ENCODE measurements at places on chromosomes 2 and 18.

DNA sequence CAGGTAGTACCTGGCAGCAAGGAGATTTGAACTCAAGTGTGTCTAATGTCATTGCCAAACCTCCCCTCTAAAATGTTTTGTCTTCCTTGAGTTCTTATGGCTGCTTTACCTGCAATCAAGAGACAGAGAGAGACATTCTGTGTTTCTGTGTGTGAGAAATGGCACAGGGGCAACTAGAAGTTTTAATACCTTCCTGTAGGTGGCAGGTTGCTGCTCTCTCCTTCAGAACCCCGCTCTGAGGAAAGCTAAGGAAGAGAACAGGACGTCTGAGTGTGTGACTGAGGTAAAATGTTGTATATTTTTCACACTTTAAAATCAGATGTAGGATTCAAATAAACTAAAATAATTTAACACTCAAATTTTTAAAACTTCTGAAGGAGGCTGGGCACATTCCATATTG, 19.2 kb downstream of the DTNA start:
- peak; percentile 51 for DNase-seq

DNA sequence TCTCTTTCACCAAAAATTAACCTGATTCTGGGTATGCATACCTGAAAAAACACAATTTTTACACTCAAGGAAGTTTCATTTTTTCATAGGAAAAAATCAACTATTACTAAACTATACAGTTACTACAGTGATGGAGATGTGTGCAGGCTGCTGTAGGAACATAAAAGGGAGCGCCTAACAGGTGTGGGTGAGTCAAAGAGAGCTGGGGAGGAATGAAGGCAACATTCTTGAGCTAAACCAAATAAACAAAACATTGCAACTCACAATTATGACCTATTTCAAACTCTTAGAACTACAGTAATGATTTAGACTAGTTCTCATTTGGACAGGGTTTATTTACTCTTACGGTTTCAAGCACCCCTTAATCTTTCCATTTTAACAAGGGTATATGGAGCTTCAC, 13.4 kb upstream of the CLASP1 start:
- DNase-seq = no peak

DNA sequence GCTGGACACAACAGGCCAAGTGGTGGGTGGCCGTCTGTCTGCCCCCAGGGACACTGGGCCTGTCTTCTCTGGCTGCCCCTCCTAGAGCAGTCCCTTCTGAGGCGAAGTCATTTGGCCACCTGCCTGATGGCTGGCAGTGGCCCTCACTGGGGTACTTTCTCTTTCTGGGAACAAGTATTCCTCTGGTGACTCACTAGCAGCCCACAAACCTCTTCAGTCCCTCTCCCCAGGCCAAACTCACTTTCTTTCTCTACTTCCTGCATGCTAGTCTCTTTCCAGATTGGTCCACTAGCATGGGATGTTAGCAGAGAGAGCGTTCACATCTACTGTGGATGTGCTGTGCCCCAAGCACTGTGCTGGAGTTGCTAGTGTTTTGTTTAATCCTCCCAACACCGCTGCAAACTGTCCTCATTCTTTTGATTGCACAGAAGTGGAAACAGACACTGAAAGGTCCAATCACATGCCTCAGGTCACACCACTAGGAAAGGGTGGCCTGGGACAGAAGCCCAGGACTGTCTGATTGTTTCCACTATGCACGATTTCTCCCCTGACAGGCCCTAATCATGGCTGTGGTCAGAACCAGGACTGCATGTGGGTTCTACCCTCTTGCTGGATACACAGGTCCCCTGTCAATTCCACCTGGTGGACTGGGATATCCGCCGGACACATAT, 5.2 kb downstream of the DYSF start:
- DNase-seq = peak; percentile 48

- no peak for DNase-seq
These were observed at the start of gene NLRC4 for GRCh38 chr2:32264422-32265105. TSS of gene NLRC4 (minus strand) at chr2:32264886. CDS start at chr2:32256775, 8,111 bp downstream.

DNA sequence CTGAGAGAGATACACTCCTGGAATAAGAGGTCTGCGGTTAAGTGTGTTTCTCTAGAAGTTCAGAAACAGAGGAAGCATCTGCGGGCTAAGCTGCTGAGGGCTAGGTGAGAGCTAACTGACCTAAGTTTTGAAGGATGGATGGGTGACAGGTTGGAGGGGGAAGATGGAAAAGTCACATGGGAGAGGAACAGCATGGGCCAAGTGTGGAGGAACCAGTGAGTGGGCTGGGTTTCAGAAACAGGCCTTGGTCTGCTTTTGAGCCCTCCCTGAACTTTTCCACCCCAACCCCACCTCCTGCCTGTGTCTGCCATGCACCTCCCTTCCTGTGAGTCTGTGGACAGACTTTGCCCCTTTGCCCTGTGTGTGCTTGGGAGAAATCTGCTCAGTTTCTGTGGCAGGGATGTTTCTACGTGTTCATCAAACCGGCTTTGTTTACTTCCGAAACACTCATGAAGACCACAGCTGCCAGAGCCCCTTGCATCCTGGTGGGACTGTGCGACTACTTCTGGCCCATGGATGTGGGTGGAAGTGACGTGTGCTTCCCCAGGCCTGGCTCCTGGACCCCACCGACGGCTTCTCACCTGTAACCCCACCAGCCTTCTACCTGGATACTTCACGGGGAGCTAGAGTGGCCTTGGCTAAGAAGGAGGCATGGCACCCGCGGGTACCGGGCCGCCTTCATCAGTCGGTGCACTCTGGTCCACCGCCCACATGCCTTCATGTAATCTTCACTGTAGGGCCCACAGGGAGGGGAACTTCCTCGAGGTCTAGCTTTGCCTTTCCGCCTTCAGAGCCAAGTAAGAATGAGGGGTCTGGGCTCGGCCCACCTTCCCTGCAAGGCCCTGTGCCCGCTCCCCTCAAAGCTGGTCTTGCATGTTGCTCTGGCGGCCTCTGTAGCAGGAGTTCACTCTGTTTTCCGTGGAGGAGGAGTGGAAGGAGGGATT, 1.4 kb upstream of the HPCAL1 start:
- DNase-seq = no peak

DNA sequence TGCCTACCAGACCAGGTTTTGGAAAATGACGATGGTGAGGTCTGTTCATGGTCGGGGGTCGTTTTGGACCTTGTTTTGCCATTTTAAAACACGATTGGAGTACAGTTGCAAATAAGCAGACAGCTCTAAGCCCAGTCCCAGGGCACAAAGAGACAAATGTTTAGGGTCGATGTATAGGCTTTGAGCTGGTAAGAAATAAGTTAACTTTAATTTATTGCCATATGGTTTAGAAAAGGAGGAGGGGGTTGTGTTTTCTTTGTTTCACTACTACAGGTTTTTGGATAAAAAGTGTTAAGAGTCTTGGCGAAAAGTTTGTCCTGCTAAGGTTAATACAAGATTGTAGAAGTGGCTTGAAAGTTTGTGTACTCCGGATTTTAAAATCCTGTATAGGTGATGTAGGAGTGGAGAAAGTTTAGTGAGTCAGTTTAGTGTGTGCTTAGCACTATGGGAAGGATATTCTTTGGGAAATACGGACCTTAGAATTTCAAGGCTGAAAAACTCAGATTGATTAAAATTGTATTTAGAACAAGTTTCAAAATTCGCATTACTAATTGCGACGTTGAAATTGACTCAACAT, 1.3 kb downstream of the KCMF1 start:
- peak; percentile 48 for DNase-seq

GRCh38 chr2:25002066-25002465, 30.3 kb upstream of the DNAJC27 start:
- DNase-seq = no peak

DNA sequence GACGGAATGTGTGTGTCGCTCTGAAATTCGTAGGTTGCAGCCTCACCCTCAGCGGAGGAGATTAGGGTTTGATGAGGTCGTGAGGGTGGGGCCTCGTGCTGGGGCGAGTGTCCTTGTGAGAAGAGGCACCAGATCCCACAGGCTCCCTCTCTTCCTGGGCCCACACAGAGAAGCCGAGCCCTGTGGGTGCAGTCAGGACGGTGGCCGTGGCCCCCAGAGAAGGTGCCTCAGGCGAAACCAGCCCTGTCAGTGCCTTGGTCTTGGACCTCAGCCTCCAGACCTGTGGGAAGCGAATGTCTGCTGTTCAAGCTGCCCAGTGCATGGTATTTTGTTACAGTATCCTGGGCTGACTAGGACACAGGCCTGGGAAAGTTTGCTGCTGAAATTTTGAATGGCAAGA, 108.0 kb upstream of the ALKAL2 start:
- no peak for DNase-seq

GRCh38 chr2:218659988-218660358, 490 bp downstream of the BCS1L start:
- no peak for DNase-seq

DNA sequence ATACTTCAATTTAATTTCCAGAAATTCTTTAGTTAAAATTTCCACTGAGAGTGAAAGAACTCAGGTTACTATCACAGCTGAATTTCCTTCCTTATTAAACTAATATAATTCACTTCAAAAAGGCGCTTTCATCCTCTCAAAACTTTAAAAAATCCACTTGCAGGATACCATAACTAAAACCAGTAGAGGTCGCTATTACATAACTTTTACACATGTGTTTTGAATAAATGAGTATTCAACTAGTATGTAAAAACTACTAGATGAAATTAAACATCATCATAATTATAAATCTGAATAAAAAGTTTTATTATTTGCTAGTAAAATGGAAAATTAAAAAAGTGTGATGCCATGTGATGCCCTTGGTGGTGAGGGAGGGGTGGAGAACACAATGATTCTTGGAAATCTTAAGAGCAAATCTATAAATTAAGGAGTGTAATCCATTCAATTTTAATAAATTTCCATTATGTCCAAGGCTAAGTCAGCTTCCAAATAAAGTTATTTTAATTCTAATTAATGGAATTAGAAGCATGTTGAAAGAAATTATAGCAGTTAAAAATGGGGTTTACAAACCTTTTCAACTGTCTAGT, 61.4 kb downstream of the SOS1 start:
- peak; percentile 73 for DNase-seq

GRCh38 chr2:2571301-2572150, 240.5 kb upstream of the MYT1L start:
- no peak for DNase-seq

DNA sequence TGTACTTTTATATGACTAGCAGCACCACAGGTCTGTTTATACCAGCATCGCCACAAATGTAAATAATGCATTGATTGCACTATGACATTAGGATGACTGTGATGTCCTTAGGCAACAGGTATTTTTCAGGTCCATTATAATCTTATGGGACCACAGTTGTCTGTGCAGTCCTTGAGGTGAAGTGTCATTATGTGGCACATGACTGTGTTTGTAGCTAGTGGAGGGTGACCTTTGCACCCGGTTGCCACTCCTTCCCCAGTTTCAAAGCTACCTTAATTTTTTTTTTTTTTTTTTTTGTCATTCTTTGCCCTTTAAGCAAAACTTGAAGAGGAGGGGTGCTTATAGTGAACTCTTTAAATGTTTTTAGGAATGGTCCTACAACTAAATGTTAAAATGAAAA, 386.4 kb downstream of the THSD7B start:
- no peak for DNase-seq

DNA sequence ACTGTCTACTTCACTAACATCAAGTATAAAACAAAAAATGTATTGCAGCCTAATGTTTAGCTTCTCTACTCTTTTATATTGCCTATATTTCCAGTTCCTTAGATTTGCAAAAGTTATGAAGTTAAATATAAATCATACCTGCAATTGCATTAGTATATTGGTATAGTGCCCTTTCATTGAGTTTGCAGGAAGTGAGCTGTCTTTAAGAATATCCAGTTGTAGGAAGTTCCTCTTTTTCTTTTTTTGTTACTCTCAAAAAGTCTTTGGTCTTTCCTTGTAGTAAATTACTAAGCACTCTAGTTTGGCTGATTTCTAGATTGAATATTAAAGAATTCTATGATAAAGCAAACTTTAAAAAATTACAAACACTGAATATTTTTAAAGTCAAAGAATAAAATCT, 71.3 kb upstream of the FN1 start:
- no peak for DNase-seq

GRCh38 chr2:176826356-176826755, 386.2 kb upstream of the HNRNPA3 start:
- DNase-seq = no peak

GRCh38 chr2:67752969-67753368, 309.8 kb downstream of the C1D start:
- peak; percentile 42 for DNase-seq

DNA sequence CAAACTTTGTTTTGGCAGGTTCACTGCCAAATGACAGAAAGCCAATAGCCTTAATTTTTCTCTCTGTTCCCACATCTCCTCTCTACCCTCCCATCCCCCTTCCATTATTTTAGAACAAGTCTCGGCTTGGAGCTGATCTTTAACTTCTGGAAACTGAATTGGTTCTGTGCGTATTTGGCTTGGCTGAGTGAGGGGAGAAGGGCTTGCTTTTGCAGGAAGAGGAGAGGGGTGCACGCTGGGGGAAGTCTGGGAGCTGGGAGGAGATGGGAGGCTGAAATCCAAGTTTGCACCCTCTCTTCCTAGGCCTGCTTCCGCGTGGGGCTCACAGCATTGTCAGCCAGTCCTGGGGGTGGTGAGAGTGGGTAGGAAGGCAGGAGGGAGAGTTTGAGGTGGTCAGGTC, 176.1 kb upstream of the SPRED2 start:
- no peak for DNase-seq

DNA sequence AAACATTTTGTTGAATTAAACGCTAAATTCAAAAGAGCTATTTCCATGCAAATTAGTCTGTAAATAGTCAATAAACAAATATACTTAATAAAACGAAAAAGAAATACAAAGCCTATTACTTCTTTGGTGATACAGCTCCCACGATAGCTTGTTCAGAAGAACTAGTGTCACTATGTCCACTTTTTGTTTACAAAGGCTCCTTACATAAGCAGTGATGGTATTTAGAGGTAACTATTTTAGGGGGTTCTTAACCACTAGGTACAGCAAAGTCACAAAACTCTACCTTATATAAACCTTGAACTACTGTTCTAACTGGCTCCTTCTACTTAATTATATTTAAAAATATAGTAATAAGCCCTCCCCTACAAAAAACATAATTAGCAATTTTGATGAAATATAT, 21.9 kb downstream of the ALS2 start:
- no peak for DNase-seq

DNA sequence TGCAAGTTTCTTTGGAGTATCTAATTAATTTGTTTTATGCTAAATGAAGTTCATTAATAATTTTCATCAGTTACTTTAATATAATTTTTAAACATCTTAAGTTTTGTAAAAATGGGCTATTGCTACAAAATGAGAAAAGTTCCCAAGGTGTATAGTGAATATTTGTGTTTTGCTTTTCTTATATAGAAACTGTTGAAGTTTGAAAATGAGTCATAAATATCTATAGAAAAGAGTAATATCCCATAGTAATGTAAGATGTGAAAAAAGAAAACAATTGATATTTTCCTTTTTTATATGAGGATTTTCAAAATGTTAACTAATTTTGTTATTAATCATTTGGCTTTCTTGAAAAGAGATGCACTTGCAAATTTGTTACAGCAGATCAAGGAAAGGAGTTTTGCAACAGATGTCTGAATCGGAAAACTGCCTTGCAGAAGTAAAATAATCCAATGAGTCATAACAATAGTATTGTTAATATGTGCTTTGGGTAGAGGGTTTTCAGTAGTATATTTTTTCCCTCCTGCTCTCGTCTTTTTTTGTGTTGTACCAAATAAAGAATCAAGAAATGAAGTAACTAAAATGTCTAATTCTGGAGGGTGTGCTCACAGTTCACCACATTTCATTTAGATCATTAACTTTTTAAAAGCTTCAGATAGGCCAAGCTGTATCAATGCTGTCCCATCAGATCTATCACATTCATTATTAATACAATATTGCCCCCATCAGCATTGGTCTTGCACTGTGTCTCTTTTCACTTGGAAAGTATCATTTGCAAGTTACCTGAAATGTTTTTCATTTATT, 15.5 kb downstream of the DUSP19 start:
- peak; percentile 68 for DNase-seq

- DNase-seq = peak; percentile 63
These were observed 210.9 kb upstream of the PKDCC start for GRCh38 chr2:41836948-41837347.

- no peak for DNase-seq
These were observed 37.1 kb downstream of the NEMP2 start for GRCh38 chr2:190497428-190497827.

Measured in cardiac fibroblast (primary cell).